CD4-positive, alpha-beta T cell treated with Interleukin-17A for 1 hour (primary cell): ENCODE measurements at places on chromosomes 16 and 17.

DNA sequence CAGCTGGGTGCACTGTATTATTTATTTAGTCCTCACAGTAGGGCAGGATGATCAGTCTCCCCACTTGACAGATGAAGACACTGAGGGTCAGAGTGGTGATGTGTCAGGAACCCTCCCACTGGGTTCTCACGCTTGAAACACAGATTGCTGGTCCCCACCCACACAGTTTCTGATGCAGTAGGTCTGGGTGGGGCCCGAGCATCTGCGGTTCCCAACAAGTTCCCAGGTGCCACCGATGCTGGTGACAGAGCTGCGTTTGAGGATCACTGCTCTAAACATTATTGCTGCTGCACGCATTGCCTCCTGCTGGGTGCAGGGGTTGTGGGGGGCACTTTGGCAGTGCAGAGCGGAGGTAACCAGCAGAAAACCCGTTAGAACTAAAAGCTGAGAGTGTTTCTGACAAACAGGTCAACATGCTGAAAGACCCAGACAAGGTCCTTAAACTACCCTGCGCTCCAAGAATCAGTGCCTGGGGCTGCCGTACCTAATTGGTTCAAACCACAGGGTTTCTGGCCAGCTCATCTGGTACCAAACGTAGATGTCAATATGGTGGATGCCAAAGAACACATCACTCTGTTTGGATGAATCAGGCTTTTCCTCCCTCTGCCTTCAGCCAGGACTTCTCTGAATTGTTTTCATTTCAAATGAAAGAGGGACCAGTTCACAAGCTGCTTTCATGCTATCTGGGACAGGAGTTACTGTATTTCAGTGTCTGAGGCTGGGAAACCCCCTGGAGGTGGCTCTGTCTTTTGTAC lies 76.0 kb downstream of the ABCC1 start:
- DNase-seq = peak; percentile 66

- DNase-seq = no peak
Observed at GRCh38 chr17:82061047-82061925, 4.3 kb downstream of the DUS1L start.

GRCh38 chr16:25553711-25554436 lies 137.9 kb upstream of the HS3ST4 start:
- DNase-seq = no peak

DNA sequence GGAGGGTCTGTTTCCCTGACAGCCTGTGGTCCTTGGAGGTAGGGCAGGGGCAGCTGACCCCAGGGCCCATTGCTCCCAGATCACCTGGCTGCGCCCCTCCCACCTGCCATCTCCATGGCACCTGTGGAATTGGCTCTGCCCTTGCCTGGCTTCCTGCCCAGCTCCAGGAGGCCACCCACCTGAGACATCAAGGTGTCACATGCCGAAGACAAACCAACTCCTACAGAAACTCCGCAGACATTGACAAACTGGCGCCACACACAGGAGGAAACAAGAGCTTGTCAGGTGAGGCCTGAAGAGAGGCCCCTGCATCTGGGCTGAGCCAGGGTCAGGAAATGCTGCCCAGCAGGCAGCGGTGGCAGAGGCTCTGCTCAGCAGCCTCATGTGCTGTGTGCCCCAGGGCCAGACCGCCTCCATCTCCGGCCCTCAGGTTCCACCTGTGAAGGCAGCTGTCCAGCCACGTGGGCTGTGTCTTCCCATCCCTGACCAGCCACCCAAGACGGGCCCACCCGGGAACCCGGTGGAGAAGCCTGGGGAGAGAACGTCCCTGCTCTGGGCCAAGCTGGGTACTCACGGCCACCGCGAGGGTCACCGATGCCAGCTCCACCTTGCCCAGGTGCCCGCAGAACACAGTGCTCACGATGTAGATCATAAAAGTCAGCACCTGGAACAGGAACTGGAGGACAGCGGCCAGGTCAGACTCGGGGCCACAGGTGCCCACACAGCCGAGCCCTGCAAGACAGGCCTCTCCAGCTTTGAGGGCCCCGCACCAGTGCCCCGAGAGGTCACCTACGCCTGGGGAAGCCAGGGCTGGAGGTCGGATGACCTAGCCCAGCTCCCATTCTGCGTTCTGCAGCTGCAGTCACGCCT lies 1.6 kb downstream of the SLC47A2 start:
- no peak for DNase-seq

DNA sequence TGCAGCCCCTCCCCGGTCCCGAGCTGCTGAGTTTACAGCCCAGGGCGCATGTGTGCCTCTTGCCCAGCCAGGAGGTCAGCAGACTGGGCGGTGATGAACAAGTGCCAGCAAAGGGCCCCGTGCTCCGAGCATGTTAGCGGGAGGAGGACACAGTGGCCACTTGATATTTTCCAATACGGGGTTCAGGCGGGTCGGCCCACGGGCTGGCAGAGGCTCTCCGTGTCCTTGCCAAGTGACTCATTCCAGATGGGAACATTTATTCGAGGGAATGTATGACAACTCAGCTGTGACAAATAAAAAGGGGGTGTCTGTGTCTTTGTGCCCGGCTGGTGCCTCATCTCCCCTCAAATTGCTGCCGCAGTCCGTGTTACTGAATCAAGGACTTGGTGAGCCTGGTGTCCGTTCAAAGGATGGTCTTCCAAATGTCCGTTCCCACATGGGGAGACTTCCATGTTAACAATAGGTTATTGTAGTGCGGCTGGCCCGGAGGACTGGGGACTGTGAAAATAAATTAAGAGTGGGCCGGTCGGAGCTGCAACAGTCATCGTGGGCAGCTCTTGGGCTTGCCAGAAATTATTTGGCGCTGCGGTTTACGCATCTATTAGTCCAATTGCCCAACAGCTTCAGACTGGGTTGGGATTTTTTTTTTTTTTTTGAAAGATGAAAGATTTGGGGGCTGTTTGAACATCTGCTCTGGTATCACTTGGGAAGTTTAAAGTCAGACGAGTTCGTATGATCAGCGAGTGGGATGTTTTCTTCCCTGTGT lies 174.0 kb upstream of the CIBAR2 start:
- DNase-seq = no peak

GRCh38 chr17:80732268-80732667 lies 187.6 kb downstream of the RPTOR start:
- DNase-seq = no peak

DNA sequence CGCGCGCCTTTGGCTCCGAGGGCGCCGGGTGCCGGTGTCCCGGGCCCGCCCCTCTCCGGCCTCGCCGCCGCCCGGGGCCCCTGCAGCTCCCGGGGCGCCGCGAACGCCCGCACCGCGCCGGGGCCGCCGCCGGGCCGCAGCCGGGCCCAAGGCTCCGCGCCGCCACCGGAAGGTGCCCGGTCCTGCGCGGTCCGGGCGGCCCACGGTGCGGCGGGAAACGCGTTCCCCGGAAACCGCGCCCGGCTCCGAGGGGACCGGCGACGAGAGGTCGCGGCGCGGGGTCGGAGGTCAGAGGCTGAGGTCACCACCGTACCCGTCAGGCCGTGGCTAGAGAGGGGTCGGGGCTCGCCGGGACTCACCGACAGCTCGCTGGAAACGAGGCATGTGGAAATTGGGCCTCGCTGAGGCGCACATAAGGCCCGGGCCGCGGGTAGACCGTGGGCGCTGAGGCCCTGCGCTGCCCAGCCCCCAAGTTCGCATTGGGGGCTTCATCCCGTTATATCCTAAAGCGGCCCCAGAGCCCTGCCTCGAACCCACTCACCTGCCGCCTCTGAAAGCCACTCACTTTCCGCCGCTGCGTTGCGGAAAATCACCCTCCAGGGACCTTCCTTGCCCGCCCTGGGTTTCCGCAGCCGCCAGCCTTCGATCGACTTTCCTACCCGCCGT lies at the start of gene DUS1L:
Gene DUS1L, minus strand, starts transcription at position 167 of the 666 bp plus-strand sequence. CDS start 745 bp downstream, outside the sequence.
- peak; percentile 75 for DNase-seq

DNA sequence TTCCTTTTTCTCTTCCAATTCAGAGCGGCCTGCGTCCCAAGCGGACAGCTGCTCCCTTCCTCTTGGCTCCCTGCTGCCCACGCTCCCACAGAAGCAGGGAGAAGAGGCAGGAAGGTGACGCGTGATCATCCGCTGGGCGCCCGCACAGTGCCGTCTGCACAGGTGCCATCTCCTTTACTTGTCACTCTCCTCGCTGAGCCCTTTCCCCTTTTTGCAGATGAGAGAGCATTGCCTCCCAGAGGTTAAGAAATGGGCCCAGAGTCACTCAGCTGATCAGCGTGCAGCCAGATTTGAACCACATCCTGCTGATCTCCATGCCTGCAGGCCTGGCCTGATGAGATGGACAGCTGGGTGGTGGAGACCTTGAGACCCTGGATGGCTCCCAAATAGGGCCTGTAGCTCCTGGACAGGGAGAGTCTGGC lies 299.8 kb downstream of the SEC14L1 start:
- no peak for DNase-seq

DNA sequence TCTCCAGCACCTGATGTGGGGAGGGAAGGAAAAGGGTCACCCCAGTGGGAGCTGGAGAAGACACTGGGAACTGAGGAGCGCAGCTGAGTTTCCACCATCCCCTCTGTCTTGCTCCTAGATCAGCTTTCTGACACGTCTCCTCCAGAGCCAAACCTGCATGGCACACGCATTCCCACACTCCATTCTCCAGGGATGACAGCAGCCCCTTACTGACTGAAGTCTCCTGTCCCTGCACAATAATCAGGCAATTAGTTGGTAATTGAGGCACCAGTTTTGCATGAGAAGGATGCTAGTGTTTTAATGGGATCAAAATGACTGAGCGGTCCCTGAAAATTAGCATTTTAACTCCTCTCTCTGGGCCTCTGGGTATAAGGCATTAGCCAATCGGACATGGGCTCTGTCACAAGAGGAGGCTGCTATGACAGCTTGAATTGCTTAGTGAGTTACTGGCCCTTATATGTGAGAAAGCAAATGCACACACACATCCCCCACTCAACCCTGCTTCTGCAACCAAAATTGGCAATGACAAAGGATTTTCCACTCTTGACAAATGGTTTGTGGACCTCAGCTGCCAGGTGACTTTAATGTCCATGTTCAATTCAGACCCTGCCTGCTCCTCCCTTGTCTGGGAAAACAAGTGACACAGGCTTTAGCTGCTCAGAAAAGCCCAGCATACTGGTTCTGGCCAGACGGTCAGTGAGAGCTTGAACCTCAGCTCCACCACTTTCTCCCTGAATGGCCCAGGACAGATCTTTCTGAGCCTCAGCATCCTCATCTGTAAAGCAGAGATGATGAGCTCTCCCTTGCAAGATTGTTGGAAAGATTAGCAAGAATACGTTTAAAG lies 57.2 kb upstream of the SREBF1 start:
- DNase-seq = no peak

DNA sequence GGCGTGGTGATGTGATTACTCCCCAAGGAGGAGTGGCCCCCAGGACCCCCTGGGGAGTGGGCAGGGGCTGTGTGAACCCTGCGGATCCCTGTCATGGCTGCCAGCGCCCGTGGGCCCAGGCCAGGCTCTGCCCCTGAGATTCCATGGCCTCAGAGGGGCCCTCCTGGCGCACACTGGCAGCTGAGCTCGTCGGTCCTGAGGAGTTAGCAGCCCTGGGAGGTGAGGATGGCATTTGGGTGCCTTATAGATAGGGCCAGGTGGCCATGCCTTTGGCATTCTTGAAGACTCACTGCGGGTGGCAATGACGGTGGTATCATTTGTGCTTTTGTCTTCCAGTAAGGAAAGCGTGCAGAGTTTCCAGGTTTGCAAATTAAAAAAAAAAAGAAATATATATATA lies 146.8 kb upstream of the GSE1 start:
- DNase-seq = no peak

DNA sequence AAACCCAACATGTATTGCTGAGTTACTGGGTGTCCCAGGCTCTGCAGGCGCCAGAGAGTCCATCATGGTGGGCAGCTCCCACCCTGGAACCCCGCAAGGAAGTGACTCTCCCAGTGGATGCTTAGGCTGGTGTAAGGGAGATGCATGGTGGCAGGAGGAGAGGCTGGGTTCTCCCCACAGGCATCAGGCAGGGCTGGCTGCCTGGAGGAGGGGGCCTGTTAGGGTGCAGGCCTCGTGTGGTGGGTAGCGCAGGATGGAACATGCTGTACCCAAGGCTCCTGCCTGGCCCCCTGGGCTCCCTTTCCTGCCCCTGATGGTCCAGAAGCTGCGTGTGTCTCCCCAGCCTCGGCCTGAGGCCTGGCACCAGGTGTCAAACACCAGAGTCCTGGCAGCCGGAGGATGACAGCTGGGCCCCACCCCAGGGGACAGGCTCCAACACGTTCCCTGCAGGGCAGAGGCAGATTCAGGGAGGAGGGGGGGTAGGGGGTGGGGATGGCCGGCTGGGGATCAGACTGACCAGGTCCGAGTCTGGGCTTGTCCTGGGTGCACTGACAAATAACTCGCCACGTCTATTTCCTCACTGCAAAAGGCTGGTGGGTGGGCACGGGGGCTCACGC lies 40.2 kb upstream of the CIBAR2 start:
- DNase-seq = no peak

DNA sequence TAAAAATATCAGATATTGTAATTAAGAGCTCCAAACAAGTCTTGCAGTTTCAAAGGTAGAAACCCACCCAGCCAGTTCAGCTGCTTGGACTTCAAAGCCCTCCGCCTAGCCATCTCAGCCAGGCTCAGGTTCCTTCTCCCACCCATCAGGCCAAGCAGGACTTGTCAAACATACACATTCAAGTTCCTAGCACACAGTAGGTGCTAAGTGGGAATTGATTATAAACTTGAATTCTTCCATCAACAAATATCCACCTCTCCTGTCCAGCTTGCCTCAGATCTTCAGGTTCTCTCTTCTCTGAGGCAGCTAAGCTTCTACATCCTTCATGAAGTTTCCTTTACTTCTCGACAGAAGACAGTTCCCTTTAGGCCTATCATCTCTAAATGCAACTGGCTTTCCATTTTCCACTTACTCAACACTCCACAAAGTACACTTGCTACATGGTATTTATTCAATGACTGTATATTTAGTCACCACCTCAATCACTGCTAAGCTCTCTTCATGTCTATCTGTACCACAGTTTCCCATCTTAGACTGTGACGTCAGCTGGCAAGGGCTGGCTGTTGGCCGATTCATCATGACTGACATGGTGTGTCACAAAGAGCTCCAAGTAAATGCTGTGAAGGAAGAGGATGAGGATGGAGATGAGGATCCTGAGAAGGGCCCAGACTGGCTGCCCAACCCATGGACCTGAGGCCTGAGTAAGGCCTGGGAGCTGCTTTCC lies 13.3 kb upstream of the COG7 start:
- DNase-seq = no peak

DNA sequence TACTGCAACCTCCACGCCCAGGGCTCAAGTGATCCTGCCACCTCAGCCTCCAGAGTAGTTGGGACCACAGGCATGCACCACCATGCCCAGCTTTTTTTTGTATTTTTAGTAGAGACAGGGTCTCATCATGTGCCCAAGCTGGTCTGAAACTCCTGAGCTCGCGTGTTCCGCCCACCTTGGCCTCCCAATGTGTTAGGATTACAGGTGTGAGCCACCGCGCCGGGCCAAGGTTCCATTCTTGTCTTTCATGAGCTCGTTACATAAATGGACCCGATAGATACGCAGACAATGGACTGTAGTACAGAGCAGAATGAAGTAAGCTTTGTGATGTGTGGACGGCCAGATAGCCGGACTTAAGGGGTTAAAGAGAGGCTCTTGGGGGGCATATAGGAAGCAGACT lies 19.3 kb downstream of the UBN1 start:
- no peak for DNase-seq

GRCh38 chr17:28282596-28282995 lies 36.4 kb upstream of the TMEM97 start:
- no peak for DNase-seq
